ENCODE measurements at places on chromosomes 11 and 22. TPM values are rescaled to one million over a fixed set of nuclear protein-coding genes. Genes with fewer than 3 reads are reported as not detected.

DNA sequence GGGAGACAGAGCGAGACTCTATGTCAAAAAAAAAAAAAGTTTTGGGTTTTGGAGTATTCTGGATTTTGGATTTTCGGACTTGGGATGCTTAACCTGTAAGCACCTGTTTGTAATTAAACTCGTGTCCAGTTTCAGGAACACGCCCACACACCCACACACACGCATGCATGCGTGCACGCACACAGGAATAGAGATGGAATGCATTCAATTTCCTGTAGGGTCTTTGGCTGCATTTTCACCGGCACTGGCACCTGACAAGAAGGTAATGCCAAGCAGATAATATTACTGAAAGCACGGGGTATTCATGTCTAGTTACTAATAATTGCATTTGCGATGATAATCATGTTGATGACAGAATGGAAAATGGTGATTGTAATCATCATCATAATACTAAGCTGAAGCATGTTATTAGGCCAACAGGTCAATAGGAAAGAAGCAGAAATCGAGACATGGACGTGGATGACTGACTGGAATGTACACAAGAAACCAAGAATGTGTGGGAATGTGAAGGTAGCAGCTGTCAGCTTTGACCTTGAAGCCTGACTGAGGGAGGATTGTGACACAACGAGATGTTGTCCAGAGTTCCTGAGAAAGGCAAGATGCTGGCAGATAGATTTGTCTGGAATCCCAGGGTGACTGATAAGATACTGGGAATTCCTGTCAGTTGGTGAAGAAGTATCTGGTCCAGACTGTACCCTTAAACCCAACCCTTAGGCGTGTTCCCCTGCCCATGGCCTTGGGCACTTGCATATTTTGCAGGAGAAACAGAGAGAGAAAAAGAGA is 108.6 kb downstream of the SYN3 start:
- peaks cover 4% of the 10 kb centered on the region for H3K4me1 ChIP-seq
- no peak overlapping the region for H3K4me3 ChIP-seq
- no peaks in the 10 kb centered on the region for H3K27me3 ChIP-seq
- no peak overlapping the region for H3K27ac ChIP-seq

GRCh38 chr11:13343067-13343466 is 65.5 kb downstream of the BMAL1 start:
- no peak for DNase-seq
- H3K27ac ChIP-seq, result no peak overlapping the region
- H3K4me1 ChIP-seq, result peaks cover 4% of the 10 kb centered on the region
- H3K4me3 ChIP-seq, result no peak overlapping the region
- no peaks in the 10 kb centered on the region for H3K27me3 ChIP-seq

DNA sequence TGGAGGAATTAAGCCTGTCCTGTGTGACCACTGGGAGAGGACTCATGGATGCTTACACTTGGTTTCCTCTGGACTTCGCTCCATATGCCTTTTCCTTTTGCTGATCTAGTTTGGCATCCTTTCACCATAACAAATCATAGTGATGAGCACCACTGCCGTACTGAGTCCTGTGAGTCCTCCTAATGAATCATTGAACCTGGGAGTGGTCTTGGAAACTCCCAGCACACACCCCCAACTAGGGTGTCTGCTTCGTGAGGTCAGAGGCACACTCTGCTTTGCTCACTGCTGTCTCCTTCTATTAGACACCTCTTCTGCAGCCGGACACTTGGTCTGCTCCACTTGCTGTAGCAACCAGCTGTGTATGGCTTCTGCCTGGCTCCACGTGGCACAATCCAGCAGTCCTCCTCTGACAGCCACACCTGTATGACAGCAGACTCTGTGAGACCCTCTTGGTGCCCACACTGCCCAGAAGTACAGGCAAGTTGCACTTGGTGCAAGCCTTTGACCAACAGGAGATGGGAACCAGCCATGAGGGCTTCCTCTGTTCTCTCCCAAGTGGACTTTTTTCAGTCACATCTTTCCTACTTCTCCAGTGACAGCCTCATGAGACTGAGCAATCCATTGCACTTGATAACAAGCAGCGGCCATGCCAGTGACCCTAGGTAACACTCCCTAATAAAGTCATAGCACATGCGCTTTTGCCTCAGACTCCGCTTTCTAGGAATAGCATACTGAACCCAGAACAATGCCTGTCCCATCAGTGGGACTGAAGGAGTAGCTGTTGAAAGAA is 65.0 kb upstream of the HMGXB4 start:
- no peak for DNase-seq
- H3K4me3 ChIP-seq, result no peak overlapping the region
- no peaks in the 10 kb centered on the region for H3K27me3 ChIP-seq

DNA sequence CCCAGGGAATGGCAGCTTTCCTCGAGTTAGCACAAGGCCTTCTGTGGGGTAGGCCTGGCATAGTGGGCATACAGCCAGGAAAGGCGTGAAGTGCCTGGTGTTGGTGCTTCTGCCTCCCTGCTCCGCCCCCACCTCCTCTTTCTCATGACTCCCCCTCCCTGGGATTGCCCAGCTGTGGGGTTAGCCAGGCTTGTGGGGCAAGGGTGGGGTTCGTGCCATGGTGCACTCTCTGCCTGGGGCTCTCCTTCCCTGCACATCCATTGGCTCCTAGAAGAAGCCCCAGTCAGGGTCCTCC is 236.8 kb upstream of the NCAM1 start:
- DNase-seq, result no peak
- H3K27ac ChIP-seq, result no peak overlapping the region
- no peak overlapping the region for H3K4me3 ChIP-seq

- no peaks in the 10 kb centered on the region for H3K27me3 ChIP-seq
- H3K27ac ChIP-seq, result no peak overlapping the region
- no peaks in the 10 kb centered on the region for H3K36me3 ChIP-seq
- H3K4me3 ChIP-seq, result no peak overlapping the region
Observed at GRCh38 chr11:132427611-132428010, 1057.2 kb downstream of the NTM start.

- H3K27ac ChIP-seq, result no peak overlapping the region
- no peaks in the 10 kb centered on the region for H3K4me1 ChIP-seq
- DNase-seq, result no peak
- no peaks in the 10 kb centered on the region for H3K27me3 ChIP-seq
- no peaks in the 10 kb centered on the region for H3K36me3 ChIP-seq
- no peak overlapping the region for H3K4me3 ChIP-seq
Observed at GRCh38 chr22:39580006-39580441, 9.5 kb downstream of the CACNA1I start.

GRCh38 chr22:30810105-30810504 is 115.4 kb downstream of the OSBP2 start:
- no peaks in the 10 kb centered on the region for H3K27me3 ChIP-seq
- no peaks in the 10 kb centered on the region for H3K36me3 ChIP-seq
- no peak overlapping the region for H3K27ac ChIP-seq
- DNase-seq, result no peak
- H3K4me1 ChIP-seq, result no peaks in the 10 kb centered on the region
- no peak overlapping the region for H3K4me3 ChIP-seq

SLC5A1 gene
- 4.8 TPM for total RNA-seq

OR56A1 gene
- 0.06 TPM for total RNA-seq

DNHD1 gene
- total RNA-seq, result 103 TPM

MS4A18 gene
- 0.50 TPM for total RNA-seq
